ENCODE measurements at places on chromosomes 4 and X.

- no peak for DNase-seq
Observed at GRCh38 chrX:153708415-153708814, 15.8 kb downstream of the BCAP31 start.

- no peak for DNase-seq
Observed at GRCh38 chrX:21382715-21383114, 8.5 kb downstream of the CNKSR2 start.

GRCh38 chr4:38905652-38906385, 38.2 kb downstream of the FAM114A1 start:
- DNase-seq: no peak

- DNase-seq: no peak
Observed at GRCh38 chr4:136634121-136634520, 898.2 kb downstream of the PCDH18 start.

- DNase-seq: no peak
Observed at GRCh38 chr4:80172203-80172602, 25.1 kb upstream of the PRDM8 start.

- no peak for DNase-seq
Observed at GRCh38 chrX:40148385-40149285, 50.9 kb upstream of the BCOR start.

GRCh38 chr4:150960079-150960478, 55.0 kb downstream of the LRBA start:
- no peak for DNase-seq

DNA sequence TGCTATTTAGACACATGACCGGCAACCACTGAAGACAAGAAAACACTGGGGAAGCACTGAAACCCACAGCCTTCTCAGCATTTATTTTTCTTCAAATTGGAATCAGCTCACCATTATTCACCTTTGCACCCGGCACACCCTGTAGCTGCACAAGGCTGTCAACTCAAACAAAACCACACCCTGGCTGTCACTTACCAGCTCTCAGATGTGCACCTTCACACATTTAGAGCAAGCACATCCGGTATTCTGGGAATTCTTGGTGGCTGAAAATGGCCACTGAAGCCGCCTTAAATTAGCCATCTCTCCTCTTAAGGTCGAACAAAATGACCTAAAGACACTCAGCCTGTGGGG, 5.9 kb downstream of the ZFYVE28 start:
- DNase-seq: no peak

DNA sequence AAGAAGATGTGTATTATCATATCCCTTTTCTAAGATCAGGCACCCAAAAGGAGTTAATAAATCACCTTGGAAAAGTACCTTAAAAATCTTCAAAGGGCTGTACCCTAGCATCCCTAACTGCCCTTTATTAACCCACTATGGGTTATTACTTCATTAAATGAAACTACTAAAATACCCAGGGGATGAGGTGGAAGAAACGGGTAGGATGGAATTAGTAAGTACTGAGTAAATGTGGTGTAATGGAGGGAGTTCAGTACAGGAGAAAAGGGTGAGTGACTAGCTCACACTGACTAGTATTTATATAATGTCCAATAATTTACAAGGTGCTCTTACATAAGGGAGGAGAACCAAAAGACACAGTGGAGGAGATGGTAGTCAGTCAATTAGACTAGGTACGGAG, 51.0 kb upstream of the RASGEF1B start:
- DNase-seq: no peak

GRCh38 chr4:121062521-121062920, 9.8 kb downstream of the NDNF start:
- DNase-seq: no peak

GRCh38 chr4:141180991-141181761, 39.5 kb upstream of the ZNF330 start:
- DNase-seq: no peak

GRCh38 chr4:20313237-20314030, 61.7 kb downstream of the SLIT2 start:
- DNase-seq: no peak

GRCh38 chrX:9340598-9341290, 124.1 kb upstream of the TBL1X start:
- no peak for DNase-seq

DNA sequence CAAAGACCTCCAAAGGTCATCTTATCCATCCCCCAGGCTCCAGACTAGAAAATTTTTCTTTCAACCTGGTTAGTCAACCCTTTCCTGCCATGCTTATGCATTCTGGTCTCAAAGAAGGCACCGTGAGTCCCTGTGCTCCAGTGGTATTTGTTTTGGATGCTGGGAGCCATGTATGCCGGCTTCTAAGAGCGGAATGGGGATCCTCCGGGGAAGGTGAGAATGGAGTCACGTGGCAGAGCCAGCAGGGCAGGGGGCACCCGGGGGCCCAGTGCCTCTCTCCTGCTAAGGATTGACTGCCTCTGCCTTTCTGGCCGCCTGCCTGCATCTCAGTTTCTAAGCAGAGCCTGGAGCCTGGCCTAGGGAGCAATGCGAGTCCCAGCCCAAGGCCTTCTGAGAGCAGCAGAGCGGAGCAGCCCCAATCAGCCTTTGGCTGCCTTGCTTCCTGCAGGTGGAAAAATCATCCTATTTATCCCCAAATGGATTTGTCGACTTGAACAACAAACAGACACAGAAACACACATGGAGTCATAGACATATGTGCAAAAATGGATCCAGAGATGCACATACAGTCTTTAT, 141.0 kb downstream of the PJA1 start:
- no peak for DNase-seq

- no peak for DNase-seq
Observed at GRCh38 chr4:11512871-11513270, 84.2 kb upstream of the HS3ST1 start.
